ENCODE measurements at places on chromosomes 2 and 18.

- DNase-seq = no peak
Observed at GRCh38 chr2:10783421-10783820, 29.2 kb downstream of the PDIA6 start.

DNA sequence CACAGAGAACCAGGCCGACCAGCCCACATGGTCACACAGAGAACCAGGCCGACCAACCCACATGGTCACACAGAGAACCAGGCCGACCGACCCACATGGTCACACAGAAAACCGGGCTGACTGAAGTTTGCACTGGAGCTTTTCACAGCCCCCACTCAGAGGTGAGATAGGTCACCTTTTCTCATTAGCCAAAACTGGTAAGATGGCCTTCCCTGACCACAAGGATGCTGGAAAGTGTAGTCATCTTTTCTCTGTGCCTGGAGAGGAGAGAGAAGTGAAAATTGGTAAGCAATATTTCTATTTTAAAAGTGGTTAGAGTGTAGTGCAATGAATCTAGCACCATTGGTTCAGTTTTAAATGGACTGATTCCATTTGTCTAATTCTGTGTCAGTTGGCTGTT lies 247.1 kb downstream of the NEDD4L start:
- DNase-seq = no peak

GRCh38 chr2:128623776-128624761 lies 305.4 kb upstream of the HS6ST1 start:
- no peak for DNase-seq

DNA sequence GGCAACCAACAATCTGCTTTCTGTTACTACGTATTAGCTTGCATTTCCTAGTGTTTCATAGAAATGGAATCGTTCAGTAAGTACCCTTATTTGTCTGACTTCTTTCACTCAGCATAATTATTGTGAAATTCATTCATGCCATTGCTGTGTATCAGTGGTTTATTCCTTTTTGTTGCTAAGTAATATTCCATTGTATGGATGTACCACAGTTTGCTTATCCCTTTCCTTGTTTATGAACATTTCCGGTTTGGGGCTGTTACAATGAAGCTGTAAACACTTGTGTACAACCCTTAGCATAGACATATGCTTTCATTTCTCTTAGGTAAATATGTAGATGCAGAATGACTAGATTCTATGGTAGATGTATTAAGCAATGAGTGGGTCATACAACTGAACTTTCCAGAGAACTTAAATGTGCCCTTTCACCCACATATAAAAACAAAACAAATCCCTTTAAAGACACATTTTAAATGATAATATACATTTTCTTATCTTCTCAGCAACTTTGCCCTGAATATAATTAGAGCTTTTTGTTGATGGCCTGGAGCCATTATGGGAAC lies 21.9 kb downstream of the FER1L5 start:
- DNase-seq = no peak
